Psoas muscle (tissue), 8 donors: ENCODE measurements at places on chromosomes 4 and X. TPM values are rescaled to one million over a fixed set of nuclear protein-coding genes. Genes with fewer than 3 reads are reported as not detected.

Gene BOD1L1
- polyA plus RNA-seq: 7.9 TPM

Gene GPRASP1
- 0.84 TPM for polyA plus RNA-seq

Gene BMX
- polyA plus RNA-seq: 0.56 TPM

DNA sequence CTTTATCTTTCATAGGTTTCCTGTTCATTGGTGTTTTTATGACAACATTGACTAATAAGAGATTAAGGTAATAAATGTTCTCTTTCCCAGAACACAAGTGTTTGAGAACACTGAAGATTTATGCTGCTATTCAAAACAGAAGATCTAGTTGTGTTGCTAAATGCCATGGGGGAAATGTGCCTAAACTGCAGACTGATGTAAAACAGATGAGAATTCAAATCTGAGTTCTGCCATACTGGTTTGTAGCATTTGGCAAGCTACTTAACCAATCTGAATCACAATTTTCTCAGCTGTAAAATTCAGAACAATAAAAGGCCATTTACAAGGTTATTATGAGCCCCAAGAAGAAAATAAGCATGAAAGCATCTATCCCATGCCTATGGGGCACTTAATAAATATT, 2.3 kb downstream of the SLC10A6 start:
- no peak overlapping the region for H3K4me3 ChIP-seq
- H3K27me3 ChIP-seq: no peaks in the 10 kb centered on the region
- no peak overlapping the region for H3K27ac ChIP-seq
- no peak for DNase-seq

GRCh38 chr4:176587920-176588319, 204.8 kb downstream of the VEGFC start:
- no peak overlapping the region for H3K4me3 ChIP-seq
- no peaks in the 10 kb centered on the region for H3K36me3 ChIP-seq

DNA sequence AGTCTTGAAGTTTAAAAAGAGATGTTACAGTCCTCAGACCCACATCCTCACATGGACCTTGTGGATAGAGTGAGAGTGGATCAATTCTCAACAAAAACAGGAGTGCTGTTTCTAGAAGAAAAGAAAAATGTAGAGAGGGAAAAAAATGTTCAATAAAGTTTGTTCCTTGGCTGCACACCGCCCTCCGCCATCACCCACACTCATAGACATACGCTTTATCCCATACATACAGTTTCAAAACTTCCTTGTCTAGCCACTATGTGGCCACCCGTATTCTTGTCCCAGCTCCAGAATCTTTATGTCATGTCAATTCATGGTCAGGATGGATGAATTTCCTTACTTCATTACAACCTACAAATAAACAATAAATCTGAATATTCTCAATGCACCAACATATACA, 23.5 kb upstream of the ELF2 start:
- no peak overlapping the region for H3K27ac ChIP-seq
- no peak for DNase-seq

DNA sequence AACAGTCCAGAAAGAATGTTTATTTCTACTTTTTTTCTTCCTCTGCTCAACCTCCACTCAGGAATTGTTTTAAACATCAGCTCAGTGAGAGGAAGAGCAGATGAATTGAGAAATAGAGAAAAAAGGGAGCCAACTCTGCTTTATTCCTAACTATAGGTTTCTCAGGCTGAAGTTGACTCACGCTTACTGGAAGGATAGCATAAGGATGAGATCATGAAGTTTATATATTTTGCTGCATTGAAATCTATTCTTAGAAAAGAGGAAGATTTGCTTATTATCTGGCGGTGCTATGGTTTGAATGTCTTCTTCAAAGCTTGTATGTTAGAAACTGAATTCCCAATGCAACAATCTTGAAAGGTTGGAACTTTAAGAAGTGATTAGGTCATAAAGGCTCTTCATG, 1673.4 kb upstream of the PCDH7 start:
- no peak overlapping the region for H3K27ac ChIP-seq
- no peaks in the 10 kb centered on the region for H3K27me3 ChIP-seq
- H3K36me3 ChIP-seq: no peaks in the 10 kb centered on the region
- no peak overlapping the region for H3K4me3 ChIP-seq
